Activated T-helper 1 cell treated with Interleukin-2 at 50 U/mL for 16 hours (primary cell): ENCODE measurements at places on chromosomes 7 and 10.
A peak's percentile ranks its signal among the peaks of the same experiment; 100 is the strongest.

DNA sequence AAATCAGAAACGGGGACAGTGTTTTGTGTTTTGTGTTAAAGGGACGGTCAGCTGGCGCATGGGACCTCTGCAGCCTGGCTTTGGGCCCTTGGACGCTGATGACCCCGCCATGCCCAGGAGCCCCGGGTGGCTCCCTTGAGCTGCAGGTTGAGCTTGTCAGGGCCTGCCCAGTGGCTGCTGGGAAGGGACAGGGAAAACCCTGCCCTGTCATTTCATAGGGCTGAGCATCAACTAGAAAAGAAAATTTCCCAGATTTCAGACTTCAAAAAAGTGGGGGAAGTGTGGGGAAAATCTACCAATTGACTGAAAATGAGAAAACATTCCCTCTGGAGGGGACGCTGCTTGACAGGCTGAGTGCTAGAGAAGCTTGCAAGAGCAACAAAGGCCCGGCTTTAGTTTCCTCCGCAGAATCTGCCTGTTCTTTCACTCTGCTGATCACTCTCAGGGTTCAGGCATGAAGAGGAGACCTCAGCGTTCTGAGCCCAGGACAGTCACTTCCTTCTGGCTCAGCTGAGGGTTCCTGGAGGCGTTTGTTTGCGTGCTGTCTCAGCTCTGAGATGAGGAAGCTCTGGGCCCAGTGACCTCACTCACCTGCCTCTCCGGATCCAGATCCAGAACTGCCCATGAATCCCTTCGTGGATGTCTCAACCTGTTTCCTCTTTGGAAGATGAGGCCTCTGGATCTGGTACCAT, 18.6 kb upstream of the DNAJB6 start:
- no peak for DNase-seq

- no peak for DNase-seq
These were observed 197.4 kb upstream of the MTPN start for GRCh38 chr7:136174477-136175125.

- no peak for DNase-seq
These were observed 85.8 kb upstream of the EGFR start for GRCh38 chr7:54932818-54933543.

DNA sequence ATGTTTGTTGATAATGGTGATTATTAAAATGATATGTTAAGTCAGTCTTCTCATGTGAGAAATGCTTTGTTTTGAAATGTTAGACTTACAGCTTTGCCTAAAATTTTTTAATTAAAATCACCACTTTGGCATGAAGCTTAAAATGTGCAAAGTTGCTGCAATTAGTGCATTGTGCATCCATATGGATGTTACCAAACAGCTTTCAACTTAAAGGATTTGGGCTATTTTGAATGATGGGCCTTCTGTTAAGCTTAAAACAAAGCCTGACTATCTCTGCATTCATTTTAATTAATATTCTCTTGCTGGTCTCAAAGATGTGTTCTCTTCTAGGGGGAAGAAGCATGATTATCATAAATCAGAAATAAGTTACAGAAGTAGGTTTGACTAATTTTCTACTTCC, 64.6 kb upstream of the FZD1 start:
- DNase-seq, result no peak

DNA sequence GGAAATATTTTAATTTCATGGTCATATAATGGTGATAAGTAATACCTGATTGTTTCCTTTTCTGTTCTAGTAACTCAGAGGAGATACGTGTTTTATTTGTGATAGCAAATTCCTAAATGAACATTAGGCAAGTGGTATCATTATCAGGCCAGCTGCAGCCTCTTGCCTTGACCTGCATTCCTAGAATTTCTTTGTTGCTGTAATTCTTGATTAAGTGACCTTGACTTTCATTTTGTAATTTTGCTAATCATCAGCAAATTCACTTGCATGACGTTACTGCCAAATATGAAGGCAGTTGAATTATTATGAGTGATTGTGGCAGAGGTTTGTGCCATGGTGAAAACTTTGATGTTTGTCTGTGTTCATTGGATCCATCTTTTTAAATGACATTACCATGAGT, 5.6 kb upstream of the AS3MT start:
- DNase-seq, result no peak

DNA sequence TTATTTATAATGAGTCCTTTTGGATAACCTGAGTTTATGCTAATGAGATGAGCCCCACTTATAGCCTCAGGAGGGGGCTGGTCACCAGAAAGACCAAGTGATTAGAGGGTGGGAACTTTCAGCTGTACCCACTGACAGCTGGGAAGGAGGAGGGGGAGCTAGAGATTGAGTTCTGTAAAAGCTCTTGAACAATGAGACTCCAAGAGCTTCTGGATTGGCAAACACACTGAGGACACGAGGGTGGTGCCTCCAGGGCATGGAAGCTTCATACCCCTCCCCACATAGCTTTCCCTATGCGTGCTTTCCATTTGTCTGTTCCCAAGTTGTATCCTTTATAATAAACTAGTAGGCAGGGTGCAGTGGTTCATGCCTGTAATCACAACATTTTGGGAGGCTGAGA, 20.3 kb downstream of the MRPS24 start:
- DNase-seq, result no peak

GRCh38 chr10:114402233-114402632, 2.1 kb downstream of the AFAP1L2 start:
- no peak for DNase-seq

DNA sequence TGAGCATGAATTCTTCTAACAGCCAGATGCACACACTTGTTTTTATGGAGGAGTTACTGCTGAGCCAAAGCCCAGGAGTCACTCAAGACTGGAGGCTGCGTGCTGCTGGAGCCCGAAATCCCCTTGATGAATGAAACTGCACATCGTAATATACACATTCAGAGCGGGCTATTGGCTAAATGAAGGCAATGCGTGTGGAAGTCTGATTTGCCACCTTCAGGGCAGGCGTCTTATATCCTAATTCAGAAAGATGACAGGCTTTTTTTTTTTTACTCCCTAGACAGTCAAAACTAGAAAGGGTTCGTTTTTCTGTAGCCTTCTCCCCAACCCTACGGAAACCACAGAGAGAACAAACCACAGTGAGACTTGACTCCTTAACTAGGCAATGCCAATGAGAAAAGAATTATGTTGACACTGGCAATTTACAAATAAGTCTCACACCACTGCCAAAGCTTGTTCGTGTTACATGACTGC, 227.2 kb upstream of the KLF14 start:
- DNase-seq, result peak; percentile 52

DNA sequence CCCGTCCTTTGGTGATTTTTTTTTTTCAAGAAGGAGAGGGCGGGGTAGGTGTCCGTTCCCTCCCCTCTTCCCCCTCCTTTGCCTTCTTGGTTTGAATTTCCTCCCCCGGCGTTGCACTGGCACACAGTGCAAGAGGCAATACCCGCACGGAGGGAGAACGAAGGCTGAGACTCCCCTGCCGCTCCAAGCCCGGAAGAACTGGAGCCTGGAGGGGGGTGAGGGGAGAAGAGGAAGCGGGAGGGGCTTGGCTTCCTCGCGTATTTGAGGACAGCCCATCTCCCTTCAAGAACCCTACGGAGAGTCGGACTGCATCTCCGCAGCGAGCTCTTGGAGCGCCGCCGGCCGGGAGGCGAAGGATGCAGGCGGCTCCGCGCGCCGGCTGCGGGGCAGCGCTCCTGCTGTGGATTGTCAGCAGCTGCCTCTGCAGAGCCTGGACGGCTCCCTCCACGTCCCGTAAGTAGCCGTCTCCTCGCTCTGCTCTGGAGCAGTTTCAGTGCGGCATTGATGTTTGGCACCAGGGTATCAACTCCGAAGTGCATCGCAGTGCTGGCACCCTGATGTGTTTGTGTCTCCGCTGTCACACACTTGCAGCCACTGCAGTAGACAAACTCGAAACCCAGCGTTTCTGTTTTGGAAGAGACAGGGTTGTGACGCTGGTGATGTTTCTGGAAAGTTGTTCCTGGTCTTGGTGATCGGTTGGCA, at the start of gene CNTNAP2:
TSS of gene CNTNAP2 (plus strand) at position 281 of the 702 bp plus-strand sequence. CDS start at position 357, 76 bp downstream.
- DNase-seq, result no peak

GRCh38 chr10:19606968-19607367, 209.3 kb upstream of the PLXDC2 start:
- DNase-seq, result no peak

- no peak for DNase-seq
These were observed 129.6 kb downstream of the PRPF18 start for GRCh38 chr10:13716081-13717071.

DNA sequence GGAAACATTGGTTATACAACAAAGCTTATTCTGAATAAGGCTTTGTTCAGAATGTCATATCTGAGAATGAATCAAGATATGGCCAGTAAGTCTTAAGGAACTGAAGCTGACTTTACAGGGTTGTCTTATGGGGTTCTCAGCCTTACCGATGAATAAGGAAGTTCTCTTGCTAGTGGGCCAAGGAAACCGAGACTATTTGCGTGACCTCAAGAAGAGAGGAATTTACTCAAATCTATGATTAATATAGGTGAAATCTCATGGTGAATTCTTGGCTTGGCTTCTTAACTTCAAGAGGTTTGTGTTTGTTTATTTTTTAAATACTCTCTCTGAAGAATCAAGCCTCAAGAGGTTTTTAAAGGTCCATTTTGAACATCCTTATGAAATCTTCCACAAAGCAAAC, 4.7 kb upstream of the MRLN start:
- DNase-seq, result no peak
